ENCODE measurements at places on chromosomes 5 and 9. TPM values are rescaled to one million over a fixed set of nuclear protein-coding genes. Genes with fewer than 3 reads are reported as not detected.

The DMRT3 gene
- total RNA-seq, result not detected

The SEMA5A gene
- 90.9 TPM for total RNA-seq

The AQP3 gene
- total RNA-seq, result not detected

The FOXD4 gene
- under 0.01 TPM for total RNA-seq

The PCDHGB3 gene
- total RNA-seq, result 1.5 TPM

The BNC2 gene
- total RNA-seq, result 86.9 TPM

The PRDM9 gene
- total RNA-seq, result not detected

The PCDHGB4 gene
- total RNA-seq, result 14.2 TPM

The FAM151B gene
- 8.0 TPM for total RNA-seq

The CDKN2A gene
- 11.7 TPM for total RNA-seq

The PCDHAC1 gene
- not detected for total RNA-seq
